ENCODE measurements at places on chromosomes 6 and 20. TPM values are rescaled to one million over a fixed set of nuclear protein-coding genes. Genes with fewer than 3 reads are reported as not detected.

RAET1G gene
- 0.41 TPM for total RNA-seq

MYB gene
- 1.3 TPM for total RNA-seq

TRAPPC3L gene
- not detected for total RNA-seq

C6orf52 gene
- total RNA-seq, result 1.5 TPM

ENPP1 gene
- 6.5 TPM for total RNA-seq

TFEB gene
- 50.7 TPM for total RNA-seq

FAM229B gene
- 27.2 TPM for total RNA-seq

SH3BGRL2 gene
- total RNA-seq, result 14.6 TPM

HLA-DMA gene
- 98.5 TPM for total RNA-seq

SSTR4 gene
- not detected for total RNA-seq

XKR7 gene
- 0.06 TPM for total RNA-seq

PANK2 gene
- total RNA-seq, result 44.9 TPM

ANKRD66 gene
- not detected for total RNA-seq

All from kidney (tissue), 22 donors.